ENCODE measurements at places on chromosomes 3 and 15. TPM values are rescaled to one million over a fixed set of nuclear protein-coding genes. Genes with fewer than 3 reads are reported as not detected.

SH2D7 gene
- total RNA-seq = not detected

CADM2 gene
- under 0.01 TPM for total RNA-seq

WDR72 gene
- total RNA-seq = not detected

CPN2 gene
- total RNA-seq = not detected

PLA2G4E gene
- not detected for total RNA-seq

NXPE3 gene
- total RNA-seq = 7.5 TPM

TM4SF18 gene
- total RNA-seq = 56.6 TPM

SERPINI2 gene
- total RNA-seq = not detected

PYGO1 gene
- 0.27 TPM for total RNA-seq

BCL2A1 gene
- 0.19 TPM for total RNA-seq

AP3B2 gene
- not detected for total RNA-seq

PTPRG gene
- total RNA-seq = 41.6 TPM

MINAR1 gene
- total RNA-seq = 0.56 TPM

CCR3 gene
- total RNA-seq = not detected

CCRL2 gene
- 4.7 TPM for total RNA-seq

IL12A gene
- 0.47 TPM for total RNA-seq

TRAT1 gene
- total RNA-seq = not detected
